ENCODE measurements at places on chromosomes 3 and 15.

GRCh38 chr3:116473602-116474001, 28.3 kb upstream of the LSAMP start:
- no peak for DNase-seq

- DNase-seq = no peak
These were observed 48.7 kb upstream of the WDR72 start for GRCh38 chr15:53808058-53808706.

GRCh38 chr3:194608981-194609380, 24.2 kb downstream of the TMEM44 start:
- no peak for DNase-seq

DNA sequence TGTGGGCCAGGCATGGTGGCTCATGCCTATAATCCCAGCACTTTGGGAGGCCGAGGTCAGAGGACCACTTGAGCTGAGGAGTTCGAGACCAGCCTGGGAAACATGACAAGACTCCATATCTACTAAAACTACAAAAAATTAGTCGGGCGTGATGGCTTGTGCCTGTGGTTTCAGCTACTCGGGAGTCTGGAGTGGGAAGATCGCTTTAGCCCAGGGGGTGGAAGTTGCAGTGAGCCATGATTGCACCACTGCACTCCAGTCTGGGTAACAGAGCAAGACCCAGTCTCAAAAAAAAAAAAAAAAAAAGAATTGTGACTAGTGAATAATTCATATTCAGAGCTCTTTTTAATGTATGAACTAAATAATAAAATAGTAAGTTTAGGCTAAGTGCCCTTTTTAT, 87.8 kb upstream of the TSEN2 start:
- no peak for DNase-seq

DNA sequence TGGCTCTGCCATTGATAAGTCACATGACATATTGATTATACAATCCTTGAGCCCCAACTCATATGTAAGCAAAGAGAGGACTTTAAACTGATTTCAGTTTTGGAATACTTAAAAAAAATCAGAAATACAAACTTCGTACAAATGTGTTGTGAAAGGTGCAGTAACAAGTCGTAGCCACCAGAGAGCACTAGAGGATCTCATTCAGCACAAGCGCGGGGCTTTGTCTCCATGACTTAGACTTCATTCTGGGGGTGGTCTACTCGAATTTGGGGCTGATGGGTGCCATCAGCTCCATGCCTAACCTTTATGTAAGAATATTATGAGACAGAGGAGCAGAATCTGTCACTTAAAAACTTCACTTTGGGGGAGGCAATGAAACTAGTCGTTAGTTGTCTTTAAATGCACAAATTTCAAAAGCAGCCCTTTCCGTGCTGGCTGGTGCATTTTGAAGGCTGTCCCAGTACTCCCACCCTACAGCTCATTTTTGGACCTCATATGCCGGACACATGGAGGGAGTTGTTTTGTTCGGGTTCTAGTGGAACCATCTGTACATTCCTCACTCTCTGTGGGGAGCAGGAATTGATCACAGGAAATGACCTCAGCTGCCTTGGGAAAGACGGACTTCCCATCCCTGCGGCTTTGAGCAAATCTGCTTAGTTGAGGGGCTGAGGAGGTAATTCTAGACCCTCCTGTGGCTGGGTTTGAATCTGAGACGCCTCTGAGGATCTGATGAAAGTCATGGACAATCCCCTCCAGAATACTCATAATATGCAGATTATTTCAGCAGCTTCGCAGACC, 27.5 kb upstream of the MASP1 start:
- DNase-seq = peak; percentile 44

GRCh38 chr3:20527368-20527767, 341.4 kb upstream of the SGO1 start:
- no peak for DNase-seq

All from CD4-positive, alpha-beta T cell treated with Interleukin-6 for 4 hours (primary cell).